Type B pancreatic cell (in vitro differentiated cells): ENCODE measurements at places on chromosomes 3 and 15. TPM values are rescaled to one million over a fixed set of nuclear protein-coding genes. Genes with fewer than 3 reads are reported as not detected.

- peaks cover 26% of the 10 kb centered on the region for H3K36me3 ChIP-seq
- DNase-seq: no peak
- H3K4me1 ChIP-seq: peaks cover 17% of the 10 kb centered on the region
- no peaks in the 10 kb centered on the region for H3K27me3 ChIP-seq
- no peak overlapping the region for H3K4me3 ChIP-seq
Observed at GRCh38 chr15:90550919-90551318, 21.2 kb downstream of the CRTC3 start.

The P3H2 gene
- 8.2 and 23.5 TPM in 2 replicates for total RNA-seq

GRCh38 chr15:75776065-75776423, 63.4 kb upstream of the CSPG4 start:
- DNase-seq: no peak
- H3K36me3 ChIP-seq: no peaks in the 10 kb centered on the region
- H3K4me1 ChIP-seq: peaks cover 26% of the 10 kb centered on the region
- no peak overlapping the region for H3K27ac ChIP-seq
- H3K4me3 ChIP-seq: no peak overlapping the region

GRCh38 chr15:35580606-35581005, 34.6 kb upstream of the DPH6 start:
- no peak overlapping the region for H3K27ac ChIP-seq
- no peaks in the 10 kb centered on the region for H3K27me3 ChIP-seq
- no peak overlapping the region for H3K4me3 ChIP-seq
- no peaks in the 10 kb centered on the region for H3K36me3 ChIP-seq

The POLR2H gene
- total RNA-seq: 87.8 and 90.5 TPM in 2 replicates

DNA sequence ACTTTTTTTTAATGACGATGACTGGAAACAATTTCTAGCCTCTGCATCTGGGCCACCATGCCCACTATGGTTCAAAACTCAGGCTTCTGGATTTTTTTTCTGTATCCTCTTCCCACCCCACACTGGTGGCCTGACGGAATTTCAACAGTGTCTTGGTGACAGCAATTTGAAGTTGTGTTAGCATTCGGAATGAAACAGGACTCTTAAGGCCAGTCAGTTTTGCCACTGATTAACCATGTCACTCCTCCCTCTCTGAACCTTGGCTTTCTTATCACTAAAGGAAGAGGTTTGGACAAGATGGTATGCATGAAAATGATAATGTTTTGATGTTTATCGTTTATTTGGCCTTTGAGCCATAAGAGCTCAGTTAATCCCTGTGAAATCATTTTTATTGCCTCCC, 41.6 kb upstream of the BDH1 start:
- peaks cover 9% of the 10 kb centered on the region for H3K4me1 ChIP-seq
- DNase-seq: no peak
- H3K27ac ChIP-seq: peak overlapping the region; percentile 52

DNA sequence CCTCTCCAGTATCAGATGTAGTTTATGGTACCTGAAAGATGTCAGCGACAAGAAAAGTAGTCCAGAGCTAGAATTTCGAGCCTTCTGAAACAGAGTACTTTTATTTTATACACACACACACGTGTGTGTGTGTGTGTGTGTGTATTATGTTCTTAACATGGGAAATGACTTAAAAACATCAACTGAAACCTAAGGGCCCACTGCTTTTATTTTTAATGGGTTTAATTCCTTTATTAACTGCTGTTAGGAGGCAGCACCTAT, 1.9 kb downstream of the TCF12 start:
- DNase-seq: no peak
- H3K4me3 ChIP-seq: peak overlapping the region; percentile 94
- no peaks in the 10 kb centered on the region for H3K27me3 ChIP-seq
- H3K27ac ChIP-seq: peak overlapping the region; percentile 88

The SPESP1 gene
- not detected in 2 replicates for total RNA-seq

DNA sequence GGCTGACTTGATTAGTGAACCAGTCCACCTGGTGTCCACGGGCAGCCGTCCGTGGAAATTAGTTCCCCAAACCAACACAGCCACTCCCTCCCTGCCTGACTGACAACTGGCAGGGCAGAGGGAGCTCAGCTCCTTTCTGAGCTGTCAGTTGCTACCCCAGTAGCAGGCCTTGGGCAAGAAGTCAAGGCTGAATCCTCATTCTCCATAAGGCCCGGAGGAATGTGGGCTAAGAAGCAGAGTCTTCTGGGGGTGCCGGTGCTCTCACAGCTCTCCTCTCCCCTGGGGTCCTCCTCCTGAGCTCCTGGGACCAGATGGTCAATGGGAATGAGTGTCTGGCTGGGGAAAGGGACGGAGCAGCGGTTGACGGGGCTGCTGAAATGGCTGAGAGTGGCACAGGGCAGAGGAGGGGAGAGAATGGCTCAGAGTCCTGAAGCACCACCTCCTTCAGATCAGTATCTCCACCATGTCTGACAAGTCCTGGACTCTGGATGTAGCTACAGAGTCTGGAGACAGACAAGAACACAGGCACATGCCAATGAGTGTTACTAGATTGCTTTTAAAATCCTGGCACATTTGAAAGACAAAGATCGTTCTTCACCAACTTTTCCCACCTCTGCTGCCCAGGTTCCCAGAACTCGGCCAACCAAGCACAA, 16.9 kb downstream of the AMOTL2 start:
- no peaks in the 10 kb centered on the region for H3K27me3 ChIP-seq
- H3K36me3 ChIP-seq: peaks cover 40% of the 10 kb centered on the region
- DNase-seq: no peak
